ENCODE measurements at places on chromosomes 3 and 15. TPM values are rescaled to one million over a fixed set of nuclear protein-coding genes. Genes with fewer than 3 reads are reported as not detected.

The AP3B2 gene
- 2.5 TPM for total RNA-seq

The PEX5L gene
- not detected for total RNA-seq

The CFAP20DC gene
- 2.7 TPM for total RNA-seq

The SENP2 gene
- 48.6 TPM for total RNA-seq

The STAB1 gene
- 147 TPM for total RNA-seq

The IL17RD gene
- 3.4 TPM for total RNA-seq

The CLDN1 gene
- total RNA-seq: 1.3 TPM
